Activated CD8-positive, alpha-beta memory T cell treated with anti-CD3 and anti-CD28 coated beads, Interleukin-2, amount 50 U/mL, for 4 hours (primary cell): ENCODE measurements at places on chromosomes 7 and 10.

- no peak for DNase-seq
Observed at GRCh38 chr10:120999868-121000267, 148.7 kb downstream of the WDR11 start.

DNA sequence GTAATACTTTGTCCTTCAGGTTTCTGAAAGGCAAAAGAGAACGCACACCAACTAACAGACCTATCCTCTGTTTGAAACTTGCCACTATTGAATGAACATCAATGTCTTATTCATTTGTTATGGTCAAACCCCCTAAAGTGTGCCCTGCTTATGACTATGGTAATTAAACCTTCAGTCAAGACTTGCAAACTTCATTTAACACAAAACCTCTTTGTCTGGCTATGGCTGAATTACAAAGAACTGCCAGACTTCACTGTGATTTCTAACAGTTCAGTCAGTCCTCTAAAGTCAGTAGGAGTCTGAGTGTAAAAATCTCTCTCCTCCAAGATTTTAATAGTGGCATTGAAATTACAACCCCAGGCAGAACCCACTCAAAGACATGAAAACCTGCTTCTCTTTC is 702.5 kb upstream of the LRRN3 start:
- no peak for DNase-seq

DNA sequence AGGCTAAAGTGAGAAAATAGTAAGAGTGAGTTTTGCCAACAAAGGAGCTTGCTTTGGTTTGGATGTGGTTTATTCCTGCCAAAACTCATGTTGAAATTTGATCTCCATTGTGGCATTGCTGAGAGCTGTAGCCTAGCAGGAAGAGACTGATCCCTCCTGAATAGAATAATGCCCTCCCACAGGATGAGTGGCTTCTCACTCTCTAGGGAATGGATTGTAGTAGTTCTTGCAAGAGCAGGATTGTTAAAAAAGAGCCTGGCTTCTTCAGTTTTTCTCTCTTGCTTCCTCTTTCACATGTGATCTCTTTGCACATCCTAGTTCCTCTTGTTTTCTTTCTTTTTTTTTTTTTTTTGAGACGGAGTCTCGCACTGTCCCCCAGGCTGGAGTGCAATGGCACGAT is 34.4 kb downstream of the ASAH2 start:
- DNase-seq, result no peak

- DNase-seq, result peak; percentile 31
Observed at GRCh38 chr7:141053626-141054025, 20.2 kb upstream of the TMEM178B start.

DNA sequence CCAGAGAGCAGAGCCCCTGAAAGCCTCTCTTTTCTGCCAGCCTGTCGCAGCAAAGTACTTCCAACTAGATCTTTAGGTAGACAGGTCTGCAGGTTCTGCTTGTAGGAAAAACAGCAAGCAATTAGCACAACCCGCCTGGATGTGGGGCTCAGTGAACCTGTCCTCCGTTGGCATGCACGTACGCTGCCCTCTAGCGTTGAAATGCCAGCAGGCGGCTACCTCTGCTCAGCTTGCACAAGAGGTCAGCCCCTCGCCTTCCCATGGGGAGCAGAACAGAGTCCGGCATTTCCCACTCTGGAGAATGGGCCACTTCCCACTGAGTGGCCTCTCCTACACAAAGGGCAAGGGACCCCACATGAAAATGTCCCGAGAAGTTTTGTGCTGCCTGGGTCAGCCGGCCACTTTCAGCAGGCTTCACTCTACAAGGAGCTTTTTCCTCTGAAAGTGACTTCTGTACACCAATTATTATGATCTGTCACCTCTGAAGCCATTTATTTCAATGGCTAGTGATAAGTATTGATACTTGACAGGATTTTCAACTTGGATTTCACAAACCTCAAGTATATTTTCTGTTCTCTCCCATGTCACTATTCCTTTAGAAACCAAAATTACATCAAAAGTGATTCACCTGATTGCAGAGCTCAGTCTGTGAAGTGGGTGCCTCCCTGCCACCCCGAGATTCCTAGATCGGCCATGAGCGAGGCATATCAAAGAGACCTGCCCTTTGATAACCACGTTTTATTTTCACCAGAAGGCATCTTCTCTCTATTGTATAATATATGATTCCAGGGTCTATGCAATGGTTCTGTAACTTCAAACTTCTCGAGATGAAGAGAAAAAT is 56.7 kb downstream of the JCAD start:
- peak; percentile 61 for DNase-seq

- no peak for DNase-seq
Observed at GRCh38 chr7:2157473-2158279, 75.1 kb downstream of the MAD1L1 start.

- no peak for DNase-seq
Observed at GRCh38 chr7:14195079-14195478, 205.6 kb upstream of the ETV1 start.

DNA sequence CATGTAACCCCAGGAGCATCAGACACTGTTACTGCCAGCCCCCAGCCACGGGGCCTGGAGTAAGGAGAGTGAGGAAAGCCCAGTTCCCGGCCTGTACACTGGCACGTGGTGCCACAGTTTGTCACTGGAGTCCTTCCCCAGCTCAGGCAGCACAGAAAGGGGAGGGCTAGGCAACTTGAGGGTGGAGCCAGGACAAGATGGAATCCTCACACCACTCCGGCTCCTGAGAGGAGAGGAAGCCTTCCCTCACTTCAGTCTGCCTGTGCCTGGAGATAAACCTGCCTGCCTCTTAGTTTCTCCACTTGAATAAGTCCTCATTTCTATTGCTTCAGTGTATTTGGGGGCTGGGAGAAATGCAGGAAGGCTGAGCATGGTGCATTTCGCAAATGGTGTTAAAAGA is 176.0 kb downstream of the KIAA1217 start:
- DNase-seq, result no peak

GRCh38 chr10:12729885-12730284 is 271.6 kb downstream of the CCDC3 start:
- DNase-seq, result no peak

GRCh38 chr10:14669576-14669975 is 105.1 kb downstream of the FAM107B start:
- no peak for DNase-seq

DNA sequence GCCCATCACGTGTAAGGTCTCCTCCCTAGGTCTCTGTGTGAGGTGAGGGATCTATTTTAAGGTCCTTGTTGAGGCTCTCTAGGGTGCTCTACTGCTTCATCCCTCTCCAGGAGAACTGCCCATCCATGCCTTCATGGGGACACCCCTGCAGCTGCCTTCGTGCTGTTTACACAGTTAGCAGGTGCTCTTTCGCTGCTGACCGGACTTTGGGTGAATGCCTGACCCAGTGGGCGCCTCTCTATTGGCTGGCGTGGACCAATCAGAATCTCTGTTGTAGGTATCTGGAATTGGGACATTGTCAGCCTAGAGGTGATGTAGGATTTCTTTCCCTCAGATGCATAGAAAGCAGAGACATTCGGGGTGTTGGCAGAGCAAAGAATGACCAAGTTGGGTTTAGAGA is 38.7 kb upstream of the HMX3 start:
- DNase-seq, result no peak

- DNase-seq, result no peak
Observed at GRCh38 chr10:104925232-104925851, 284.3 kb downstream of the SORCS3 start.

GRCh38 chr7:55129541-55130394 is 111.0 kb downstream of the EGFR start:
- no peak for DNase-seq

DNA sequence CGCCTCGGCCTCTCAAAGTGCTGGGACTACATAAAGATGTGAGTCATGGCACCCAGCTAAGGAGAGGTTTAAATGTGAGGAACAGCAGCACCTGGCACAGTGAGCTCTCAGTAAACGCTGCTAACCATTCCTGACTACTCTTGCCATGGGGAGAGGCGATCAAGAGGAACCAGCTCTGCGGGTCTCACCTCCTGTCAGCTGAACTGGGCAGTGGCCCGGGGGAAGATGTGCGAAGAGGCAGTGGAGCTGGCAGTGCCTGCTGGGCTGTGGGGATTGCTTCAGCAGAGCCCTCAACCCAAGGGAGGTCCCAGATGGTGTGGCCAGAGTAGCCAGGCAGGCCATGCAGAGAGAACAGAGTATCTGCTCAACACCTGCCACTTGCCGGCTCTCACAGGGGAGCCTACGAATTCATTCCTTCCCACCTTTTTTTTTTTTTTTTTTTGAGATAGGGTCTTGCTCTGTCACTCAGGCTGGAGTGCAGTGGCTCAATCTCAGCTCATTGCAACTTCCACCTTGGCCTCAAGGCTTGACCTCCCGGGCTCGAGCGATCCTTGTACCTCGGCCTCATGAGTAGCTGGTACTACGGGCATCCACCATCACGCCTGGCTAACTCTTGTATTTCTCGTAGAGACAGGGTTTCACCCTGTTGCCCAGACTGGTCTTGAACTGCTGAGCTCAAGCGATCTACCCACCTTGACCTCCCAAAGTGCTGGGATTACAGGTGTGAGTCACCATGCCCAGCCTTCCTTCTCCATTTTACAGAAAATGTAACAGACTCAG is 6.8 kb downstream of the POLM start:
- no peak for DNase-seq

DNA sequence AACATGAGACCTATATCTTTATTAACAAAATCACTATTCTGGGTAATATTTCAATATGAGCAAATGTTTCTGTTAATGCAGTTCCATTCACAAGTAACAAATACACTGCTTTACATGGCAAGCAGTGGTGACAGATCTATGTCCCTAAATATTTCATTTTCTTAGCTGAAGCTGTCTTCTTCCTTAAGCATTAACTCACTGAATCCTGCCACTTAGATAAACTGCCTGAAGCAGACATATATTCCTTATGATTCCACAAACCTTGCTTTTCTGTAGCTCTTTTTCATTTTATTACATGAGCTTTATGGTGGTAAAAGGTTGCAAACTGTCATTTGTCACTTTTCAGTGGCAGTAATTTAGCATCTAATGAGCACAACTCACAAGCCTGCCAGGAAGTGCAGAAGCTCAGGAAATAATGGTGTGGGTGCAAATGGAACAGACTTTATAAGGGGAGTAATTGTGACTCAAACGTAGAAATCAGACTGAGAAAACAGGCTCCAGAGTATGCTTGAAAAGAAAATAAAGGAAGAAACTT is 217.2 kb downstream of the XPNPEP1 start:
- no peak for DNase-seq

DNA sequence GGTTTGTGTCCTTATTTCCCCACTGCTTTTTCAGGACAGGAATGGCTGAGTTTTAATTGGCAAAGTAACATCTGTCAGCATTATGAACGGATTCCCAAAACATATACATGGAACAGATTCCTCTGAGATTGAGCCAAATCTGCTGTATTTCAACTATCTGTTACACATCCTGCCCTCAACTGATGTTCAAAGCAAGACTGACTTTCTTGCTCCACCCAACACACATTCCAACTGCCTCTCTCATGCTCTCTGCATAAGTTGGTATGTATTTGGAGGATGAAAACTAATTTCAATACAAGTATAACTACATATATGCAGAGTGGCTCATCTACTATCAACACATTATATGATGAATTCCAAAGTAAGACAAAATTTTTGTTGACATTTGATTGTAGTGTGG is 342.2 kb downstream of the GATA3 start:
- DNase-seq, result no peak

GRCh38 chr10:24502006-24502405 is 221.7 kb downstream of the ARHGAP21 start:
- no peak for DNase-seq

DNA sequence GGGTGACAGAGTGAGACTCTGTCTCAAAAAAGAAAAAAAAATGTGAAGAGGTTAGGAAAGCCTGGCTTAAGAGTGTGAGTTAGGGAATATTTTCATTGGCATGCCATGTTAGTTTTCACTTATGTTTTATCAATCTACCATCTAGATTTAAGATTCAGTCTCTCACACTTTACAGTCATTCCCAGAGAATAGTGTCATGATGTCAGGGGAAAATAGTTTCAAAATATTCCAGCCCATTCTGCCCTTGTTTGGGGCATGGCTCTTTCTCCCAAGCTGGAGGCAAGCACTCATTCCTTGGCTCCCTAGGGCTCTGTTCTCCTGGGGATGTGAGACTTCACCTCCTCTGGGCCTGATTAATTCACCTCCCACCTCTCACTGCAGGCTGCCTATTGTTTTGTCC is 331.5 kb downstream of the CXCL12 start:
- no peak for DNase-seq

DNA sequence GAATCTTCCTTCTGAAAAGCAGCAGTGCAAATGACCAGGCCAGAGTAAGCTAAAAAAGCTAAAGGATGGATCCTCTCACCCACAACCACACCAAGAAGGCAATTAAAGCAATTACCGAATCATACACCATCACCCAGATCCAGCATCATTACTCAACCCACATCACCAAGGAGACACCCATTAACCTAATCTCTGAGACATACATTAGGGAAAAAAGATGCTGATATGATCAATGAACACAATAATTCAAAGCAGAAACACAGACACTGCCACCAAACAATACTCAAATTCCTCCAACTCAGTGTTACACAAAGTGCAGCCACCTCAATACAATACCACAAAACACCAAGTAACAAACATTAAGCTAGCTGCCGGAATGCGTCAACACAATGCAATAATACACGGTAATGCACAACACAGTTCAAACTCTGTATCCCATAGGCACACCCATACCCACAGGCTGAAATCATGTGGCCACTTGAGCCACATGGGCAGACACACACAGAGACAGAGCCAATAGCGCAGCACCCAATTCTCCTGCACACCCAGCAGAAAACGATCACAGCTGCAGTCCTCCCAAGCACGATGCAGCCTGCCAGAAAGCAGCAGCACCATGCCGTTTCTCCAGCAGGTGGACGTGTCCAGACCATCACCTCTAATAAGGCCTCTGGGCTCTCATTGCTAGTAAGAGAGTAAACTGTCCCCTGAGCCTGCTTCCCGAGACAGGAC is 21.5 kb downstream of the PAX2 start:
- no peak for DNase-seq

DNA sequence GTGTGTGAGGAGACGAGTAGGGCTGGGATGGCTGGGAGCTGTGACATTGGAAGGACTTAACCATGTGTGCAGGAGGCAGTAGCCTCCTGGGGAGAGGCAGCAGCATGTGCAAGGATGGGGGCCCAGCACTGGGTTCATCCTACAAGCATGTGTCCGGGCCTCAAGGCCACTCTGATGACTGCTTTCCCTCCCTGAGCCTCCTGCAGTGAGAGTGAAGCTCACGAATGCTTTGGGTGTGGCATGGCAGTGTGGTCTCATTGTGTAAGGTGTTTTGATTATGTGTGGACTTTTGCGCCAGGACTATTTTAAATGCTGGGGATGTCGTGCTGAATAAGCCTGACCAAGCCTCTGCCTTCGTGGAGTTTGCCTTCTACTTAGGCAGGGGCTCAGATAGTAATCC is 122.0 kb upstream of the INSYN2A start:
- DNase-seq, result no peak

DNA sequence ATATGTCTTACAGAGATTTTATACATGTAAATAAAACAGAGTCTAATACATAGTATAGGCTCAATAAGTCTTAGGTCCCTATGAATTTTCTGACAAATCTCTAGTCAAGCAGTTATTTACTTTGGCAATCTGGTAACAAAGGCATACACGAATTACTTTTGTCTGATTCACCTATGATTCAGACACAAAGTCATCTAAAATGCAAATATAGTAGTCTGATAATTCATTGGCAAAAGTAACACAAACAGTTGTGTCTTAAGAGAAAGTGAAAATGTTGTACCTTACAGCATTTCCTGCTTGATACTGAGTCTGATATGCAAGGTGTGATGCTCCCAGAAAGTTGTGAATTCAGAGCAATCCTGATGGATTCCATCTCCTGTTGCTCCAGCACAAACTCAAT is 209.4 kb upstream of the PRSS1 start:
- no peak for DNase-seq

GRCh38 chr10:20598590-20598989 is 298.5 kb downstream of the NEBL start:
- DNase-seq, result no peak
